ENCODE measurements at places on chromosomes 4 and X.

DNA sequence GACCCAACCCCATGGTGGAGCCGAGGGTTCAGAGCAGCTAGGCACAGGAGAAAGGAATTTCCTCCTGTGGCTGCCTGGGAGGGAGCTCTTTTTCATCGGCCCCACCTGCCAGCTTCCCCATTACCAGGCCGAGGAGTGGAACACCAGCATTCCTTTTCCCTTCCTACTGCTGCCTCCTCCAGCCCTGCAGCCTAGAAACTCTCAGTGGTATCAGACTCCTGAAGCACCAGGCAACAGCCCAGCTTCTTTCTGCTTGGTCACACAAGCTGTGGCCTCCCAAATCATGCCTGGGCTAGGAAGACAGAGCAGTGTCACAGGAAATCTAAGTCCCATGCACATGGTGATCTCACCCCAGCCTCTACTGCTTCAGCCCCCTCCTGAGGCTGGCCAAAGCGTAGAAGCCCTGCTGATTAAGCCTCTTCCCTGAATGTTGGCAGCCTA, 30.1 kb downstream of the RTL5 start:
- no peak for DNase-seq

- no peak for DNase-seq
These were observed 268.9 kb downstream of the ASMT start for GRCh38 chrX:1883772-1884171.

DNA sequence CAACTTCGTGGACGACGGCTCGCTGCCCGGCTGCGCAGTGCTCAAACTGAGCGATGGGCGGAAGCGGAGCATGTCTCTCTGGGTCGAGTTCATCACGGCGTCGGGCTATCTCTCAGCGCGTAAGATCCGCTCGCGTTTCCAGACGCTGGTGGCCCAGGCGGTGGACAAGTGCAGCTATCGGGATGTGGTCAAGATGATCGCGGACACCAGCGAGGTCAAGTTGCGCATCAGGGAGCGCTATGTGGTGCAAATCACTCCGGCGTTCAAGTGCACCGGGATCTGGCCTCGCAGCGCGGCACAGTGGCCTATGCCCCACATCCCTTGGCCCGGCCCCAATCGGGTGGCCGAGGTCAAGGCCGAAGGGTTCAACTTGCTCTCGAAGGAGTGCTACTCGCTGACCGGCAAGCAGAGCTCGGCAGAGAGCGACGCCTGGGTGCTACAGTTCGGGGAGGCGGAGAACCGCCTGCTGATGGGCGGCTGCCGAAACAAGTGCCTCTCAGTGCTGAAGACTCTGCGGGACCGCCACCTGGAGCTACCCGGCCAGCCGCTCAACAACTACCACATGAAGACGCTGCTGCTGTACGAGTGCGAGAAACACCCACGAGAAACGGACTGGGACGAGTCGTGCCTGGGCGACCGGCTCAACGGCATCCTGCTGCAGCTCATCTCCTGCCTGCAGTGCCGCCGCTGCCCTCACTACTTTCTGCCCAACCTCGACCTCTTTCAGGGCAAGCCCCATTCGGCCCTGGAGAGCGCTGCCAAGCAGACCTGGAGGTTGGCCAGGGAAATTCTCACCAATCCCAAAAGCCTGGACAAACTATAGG, 1.5 kb downstream of the MAB21L2 start:
- no peak for DNase-seq

GRCh38 chr4:55670695-55671094, 34.6 kb upstream of the NMU start:
- no peak for DNase-seq

- DNase-seq, result no peak
These were observed 984.4 kb upstream of the PABPC4L start for GRCh38 chr4:135186002-135186401.

DNA sequence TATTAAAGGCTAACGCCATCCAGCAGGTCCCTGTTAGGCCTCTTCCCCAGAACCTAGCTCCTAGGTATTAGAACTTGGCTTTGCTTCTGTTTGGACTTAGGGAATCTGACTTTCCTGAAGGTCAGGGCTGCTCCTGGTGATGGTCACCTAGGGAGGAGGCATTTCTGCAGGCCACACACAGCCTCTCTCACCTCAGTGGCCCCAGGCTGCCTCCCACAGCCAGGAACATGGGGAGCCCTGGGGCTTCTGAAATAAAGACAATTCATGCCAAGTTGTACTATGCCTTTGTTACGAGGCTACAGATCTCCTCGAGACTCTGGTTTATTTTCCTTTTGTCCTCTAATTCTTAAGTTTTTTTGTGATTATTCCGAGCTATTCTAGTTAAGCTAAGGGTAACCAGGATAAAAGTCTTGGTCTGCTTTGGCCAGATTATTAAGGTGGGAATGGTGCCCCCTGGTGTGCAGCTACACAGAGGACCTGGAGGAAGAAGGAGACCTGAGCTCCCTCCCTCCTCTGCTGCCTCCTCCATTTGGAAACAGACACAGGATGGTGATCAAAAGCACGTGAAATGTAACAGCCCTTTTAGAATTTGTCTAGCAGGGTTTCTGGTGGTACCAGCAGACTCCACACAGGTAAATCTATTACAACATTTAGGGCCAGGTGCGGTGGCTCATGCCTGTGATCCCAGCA, 131.0 kb downstream of the DCLK2 start:
- DNase-seq, result no peak

DNA sequence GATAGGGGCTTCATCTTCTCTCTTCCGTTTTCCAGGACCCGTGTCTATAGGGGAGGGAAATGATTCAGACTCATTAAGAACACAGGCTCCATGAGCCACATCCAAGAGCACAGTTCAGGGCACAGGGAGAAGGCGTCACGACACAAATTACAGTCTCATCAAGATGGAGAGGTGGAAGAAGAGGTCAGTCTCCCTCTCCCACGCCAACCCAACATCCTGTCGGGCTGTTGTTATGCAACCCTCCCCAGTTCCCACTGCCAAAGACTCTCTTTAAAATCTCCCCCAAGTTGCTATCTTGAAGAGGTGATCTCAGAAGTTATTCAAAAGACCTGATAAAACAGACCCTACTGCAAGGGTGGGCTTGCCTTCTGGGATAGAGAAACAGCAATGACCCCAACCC, 12.6 kb downstream of the ZMYM3 start:
- DNase-seq, result no peak

DNA sequence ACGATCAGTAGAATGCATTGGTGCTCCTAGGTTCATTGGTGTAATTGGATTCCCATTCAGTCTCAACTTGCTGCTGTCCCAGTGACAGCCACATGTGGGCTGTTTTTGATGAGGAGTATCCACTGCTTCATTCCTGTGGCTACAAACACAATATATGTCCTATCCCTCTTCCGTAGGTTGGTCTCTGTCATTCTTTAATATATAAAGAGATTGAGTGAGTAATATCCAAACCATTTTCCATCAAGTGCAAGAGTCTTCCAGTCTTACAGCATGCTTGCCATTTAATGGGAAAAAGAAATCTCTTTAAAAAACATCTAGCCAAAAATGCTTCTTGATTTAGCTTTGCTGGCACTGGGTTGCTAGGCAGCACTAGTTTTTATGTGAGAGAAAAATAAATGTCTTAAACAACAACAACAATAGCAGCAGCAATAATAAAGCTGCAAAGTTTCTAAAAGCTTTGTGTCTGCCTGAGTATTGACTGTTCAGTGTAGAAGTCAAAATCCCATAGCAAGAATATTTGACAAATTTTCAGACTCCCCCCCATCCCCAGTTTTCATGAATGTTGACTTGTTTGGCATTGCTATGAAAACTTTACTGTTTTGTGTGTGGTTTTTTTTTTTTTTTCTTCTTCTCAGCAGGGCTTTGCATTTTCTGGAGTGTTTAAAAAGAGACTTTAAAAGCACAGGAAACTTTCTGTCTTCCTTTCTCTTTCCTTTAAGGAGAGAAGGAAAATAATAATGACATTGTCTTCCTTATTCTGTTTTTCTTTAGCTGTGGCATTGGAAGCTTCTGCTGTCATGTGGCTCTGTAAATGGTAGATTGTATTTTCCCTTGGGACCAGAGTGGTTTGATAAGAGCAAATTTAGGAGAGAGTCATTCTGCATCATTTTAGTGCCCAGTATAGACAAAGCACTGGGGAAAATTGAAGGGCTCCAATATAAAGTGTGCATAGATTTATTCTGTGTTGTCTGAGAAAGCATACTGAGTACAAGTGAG, 244.3 kb downstream of the ARHGAP10 start:
- DNase-seq, result no peak

DNA sequence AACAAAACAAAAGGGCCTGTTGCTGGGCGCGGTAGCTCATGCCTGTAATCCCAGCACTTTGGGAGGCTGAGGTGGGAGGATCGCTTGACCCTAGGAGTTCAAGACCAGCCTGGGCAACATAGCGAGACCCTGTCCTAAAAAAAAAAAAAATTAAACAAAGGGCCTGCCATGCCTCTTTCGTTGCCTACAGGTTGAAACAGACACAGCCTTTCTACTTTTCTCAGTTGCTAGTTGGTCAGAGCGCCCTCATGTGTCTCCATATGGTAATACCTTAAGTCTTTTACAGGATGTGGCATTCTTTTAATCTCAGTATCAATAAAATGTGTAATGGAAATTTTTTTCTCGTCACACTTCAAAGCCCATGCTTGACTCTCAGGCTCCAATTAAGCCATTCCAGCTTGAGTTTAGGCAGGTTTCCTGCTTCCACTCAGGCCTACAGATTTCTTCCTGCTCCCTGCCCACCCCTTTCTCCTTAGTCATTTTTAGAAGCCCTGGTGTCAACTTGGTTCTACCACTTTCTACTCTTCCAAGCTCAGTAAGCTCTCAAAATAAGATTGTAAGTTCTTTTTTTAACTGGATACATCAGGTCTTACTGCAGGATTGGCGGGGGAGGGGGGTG, 4.6 kb upstream of the SOWAHD start:
- DNase-seq, result peak; percentile 17

DNA sequence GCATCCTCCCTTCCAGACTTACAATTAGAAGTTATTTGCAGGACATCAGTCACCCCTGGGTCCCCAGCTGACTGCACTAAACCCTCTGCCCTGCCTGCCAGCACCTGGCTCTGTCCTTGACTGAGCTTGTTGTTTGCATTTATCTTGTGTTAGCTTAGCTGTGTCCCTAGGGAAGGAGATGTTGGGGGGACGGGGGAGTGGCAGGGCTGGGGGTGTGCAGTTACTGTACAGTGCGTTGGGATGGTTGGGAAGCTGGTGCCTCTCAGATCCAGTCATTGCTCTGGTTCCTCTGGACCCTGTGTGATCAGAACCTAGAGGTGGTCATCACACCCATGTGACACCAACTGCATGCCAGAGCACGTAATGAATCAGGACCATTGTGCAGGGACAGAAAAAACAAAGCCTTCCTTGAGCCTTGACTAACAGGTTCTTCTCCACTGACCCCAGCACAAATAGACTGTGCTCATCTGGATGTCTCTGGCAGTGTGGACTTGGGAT, 32.7 kb upstream of the PROM1 start:
- DNase-seq, result no peak

- DNase-seq, result peak; percentile 15
These were observed 39.5 kb downstream of the PCYT1B start for GRCh38 chrX:24607616-24608015.

DNA sequence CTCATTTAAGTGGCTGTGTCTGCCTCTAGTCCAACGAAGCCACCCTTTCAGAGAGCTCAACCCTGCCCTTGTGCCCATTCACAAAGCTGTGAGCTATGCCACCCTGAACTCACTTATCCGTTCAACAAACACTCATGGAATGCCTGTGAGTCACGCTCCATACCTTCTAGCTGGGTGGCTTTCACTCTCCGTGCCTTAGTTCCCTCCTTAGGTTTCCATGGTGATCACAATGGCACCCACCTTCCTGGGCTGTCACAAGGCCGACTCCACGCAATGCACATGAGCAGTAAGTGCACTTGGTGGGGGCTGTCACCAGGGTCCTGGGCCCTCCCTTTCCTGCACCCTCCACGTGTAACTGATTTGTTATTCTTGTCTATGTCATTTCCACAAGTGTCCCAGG, 37.2 kb upstream of the PPP2R2C start:
- no peak for DNase-seq

DNA sequence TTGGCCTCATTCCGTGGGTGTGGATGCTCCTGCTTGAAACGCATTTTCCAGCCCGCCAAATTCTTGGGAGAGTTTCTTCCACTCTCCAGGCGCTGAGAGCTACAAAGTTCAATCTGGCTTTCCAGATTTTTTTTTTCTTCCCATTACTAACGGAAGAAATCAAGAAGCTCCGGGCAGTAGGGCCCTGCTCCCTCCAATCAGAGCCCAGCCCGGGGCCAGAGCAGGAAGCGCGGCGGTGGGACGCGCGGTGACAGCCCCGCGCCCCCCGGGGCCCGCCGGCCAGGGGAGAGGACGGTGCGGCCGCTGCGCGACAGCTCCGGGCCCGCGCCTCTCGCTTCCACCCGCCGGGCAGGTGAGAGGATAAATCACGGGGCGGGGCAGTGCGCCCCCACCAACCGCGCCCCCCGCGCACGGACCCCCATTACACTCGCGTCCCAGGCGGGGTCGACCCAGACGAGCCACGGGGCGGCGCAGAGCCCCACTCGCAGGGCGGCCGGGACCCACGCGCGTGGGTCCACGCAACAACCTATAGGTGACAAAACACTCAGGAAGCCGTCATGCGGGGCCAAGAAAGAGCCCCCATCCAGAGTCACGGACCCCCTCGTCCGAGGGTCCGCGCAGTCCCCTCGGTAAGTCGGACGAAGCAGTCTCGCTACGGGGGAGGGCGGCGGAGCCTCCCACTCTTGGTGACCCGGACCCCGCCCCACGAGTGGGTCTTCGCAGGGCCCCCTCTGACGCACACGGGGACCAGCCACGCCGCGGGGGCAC, 868 bp downstream of the AFAP1 start:
- DNase-seq, result no peak

GRCh38 chr4:95835672-95836071, 4.2 kb upstream of the PDHA2 start:
- peak; percentile 32 for DNase-seq

- no peak for DNase-seq
These were observed 16.0 kb downstream of the ARHGAP10 start for GRCh38 chr4:147747787-147748454.

DNA sequence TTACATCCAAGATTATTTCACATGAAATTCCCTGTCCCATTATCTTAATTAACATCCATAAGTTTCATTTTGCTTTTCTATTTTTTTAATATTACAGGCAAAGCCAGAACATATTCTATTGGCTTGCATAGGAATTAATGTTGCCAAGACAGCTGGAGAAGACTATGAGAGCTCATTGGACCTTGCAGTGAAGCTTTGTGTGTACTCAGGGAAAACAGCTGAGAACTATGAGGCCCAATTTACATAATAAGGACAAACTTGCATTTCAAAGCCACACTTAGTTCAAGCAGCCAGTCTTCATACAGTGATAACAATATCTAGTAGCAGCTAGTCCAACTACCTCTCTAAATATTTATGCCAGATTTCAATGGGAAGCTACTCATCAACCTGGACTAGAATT, 134.4 kb downstream of the DDX53 start:
- DNase-seq, result no peak

- DNase-seq, result no peak
These were observed 208.9 kb downstream of the GBA3 start for GRCh38 chr4:22901631-22902030.

DNA sequence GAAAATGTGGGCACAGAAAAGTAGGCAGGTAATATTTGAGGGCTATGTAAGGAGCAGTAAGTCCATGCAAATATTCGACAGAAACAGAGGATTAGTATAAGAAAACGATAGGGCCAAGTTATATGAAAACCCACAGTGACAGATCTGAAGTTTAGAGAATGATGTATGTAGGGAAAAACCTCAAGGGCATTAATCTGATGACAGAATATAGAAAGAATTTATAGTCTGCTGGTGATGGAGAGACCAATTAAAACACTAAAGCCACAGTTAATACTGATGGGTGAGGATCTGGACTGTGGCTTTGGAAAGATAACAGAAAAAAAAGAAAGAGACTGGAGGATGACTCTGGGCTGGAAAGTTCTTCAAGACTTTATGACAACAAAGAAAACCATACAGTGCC, 169.7 kb downstream of the PALLD start:
- DNase-seq, result no peak

Measured in pons (tissue), 1 donor.